ENCODE measurements at places on chromosomes 1 and 21.

DNA sequence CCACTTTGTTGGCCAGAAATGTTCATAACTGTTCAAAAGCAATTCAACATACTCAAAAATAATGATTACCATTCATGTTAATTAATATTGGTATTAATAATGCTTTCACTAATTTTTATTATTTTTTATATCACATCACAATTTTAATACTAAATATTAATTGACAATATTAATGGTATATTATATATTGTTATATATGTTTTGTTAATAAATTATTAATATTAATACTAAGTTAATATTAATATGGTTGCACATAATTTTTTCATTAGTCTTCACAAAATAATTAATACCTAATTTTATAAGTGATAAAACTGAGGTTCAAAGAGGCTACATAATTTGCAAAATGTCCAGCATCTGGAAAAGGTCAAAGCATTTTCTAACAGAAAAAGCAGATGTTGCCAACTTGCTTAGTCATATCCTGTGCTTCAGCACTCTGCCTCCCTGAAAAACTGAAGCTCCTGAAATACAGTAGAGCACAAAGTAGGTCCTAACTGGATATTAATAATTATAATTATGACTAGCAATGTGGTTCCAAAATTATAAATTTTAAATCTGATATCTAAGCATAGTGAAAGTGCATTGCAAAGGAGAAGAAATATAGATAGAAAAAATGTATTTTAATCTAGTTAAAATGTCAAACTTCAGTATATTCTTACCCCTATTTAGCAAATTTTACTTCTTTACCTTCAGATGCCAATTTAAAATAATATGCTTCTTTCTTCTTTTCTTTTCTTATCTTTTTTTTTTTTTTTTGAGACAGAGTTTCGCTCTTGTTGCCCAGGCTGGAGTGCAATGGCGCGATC is 123.2 kb upstream of the TNFSF4 start:
- no peak for DNase-seq

DNA sequence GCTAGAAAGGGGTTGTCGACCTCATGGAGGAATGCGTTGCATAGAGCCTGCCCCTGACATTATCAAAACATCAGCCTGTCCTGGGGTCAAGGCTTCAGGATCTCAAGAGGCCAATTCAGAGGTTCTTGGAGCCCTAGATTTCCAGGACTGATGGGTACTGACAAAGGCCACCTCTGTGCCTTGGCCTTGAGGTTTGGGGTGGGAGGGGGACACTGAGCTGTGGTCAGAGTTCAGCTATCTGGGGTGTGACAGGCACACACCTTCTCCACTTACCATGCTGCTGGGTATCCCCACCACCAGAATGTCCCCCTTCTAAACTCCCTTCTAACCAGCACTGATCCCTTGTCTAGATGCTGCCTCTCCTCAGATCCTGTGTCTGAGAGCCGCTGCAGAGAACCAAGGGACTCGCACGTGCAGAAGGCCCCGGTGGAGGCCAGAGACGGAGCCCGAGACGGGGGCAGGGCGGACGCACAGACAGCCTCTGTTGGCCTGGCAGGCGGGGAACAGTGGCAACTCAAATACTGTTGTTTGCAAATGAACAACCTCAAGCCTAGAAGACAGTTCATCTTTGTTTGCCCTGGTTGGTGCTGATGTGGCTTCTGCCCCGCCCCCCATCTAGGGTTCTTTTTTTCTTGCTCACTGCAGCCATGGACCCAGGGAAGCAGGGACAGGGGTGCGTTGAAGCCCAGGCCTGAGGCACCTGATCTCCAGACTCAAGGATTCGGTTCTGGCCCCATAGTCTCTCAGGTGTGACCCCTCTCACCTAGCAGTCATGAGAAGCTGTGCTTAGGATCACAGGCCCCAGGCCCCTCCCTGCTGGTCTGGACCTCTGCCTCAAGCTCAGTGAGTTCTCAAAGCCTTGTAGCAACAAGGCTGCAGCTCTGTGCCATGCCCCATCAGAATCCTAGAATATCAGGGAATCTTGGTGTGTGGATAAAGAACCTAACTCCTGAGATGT is 28.1 kb upstream of the CSF1 start:
- DNase-seq, result no peak

GRCh38 chr1:201905234-201905890 is 16.7 kb downstream of the SHISA4 start:
- no peak for DNase-seq

GRCh38 chr21:45572231-45572630 is 30.0 kb upstream of the SLC19A1 start:
- DNase-seq, result no peak

DNA sequence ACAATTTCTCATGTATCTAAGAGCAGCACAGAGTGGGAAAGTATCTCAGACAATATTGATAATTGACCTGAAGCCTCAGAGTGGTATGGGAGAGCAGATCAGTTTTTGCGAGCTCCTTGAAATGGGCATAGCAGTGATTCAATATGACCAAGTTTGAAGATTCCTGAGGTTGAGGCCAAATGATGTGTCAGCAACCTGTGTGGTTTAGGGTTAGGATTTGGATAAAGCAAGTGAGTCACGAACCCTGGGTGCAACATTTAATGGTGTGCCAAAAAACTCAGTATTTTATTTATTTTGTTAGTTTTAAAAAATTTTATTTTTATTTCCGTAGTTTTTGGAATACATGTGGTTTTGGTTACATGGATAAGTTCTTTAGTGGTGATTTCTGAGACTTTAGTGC is 92.5 kb upstream of the C21orf91 start:
- DNase-seq, result no peak

DNA sequence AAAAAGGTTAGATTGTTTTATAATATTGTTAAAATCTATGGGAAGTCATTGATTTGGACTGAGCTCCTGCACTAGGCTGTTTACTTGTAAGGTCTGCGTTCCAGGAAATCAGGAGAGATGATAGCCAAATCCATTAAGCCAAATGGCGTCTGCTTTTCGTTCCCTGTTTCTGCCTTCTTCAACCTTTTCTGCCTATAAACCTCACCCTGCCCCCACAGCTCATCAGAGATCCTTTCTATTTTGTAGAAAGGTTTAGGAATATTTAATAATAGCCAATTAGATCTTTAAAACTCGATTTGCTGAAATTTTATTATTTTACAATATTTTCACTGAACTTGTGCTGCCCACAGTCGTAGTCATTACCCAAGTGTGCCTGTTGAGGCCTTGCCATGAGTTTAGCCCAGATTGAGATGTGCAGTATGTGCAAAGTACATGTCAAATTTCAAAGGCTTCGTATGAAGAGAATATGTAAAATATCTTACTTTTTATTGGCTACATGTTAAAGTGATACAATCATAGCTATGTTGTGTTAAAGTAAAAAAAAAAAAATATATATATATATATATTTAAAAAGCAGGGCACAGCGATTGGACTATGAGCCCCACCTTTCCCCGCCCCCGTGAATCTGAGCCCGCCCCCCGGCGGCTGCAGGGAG is 444 bp upstream of the IARS2 start:
- DNase-seq, result no peak

- DNase-seq, result no peak
Measured at GRCh38 chr1:160351629-160352028, 8.4 kb downstream of the NCSTN start.

DNA sequence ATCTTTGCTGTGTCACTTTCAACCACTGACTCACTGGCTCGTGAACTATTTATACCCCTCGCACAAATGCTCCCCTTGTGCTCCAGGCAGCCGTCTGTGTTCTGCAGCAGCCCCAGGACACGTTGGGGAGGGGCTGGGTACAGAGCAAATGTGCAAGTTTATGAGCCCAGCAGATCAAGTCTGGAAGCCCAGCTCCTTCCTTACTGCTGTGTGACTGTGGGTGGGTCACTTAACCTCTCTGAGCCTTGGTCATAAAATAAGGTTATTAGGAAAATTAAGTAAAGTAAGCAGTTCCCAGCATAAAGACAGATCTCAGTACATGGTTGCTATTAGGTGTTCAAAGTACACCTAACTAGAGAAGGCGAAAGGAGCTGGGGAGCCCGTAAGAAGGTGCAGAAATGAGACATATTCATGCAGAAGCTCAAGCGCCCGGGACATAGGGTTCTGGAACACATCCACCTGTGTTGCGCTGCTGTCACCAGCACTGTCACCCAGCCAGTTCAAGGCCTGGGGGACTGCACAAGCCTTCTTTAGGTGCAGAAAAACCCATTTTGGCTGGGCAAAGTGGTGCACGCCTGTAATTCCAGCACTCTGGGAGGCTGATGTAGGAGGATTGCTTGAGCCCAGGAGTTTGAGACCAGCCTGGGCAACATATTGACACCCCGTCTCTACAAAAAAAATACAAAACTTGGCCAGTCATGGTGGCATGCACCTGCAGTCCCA is 13.8 kb downstream of the EFHD2 start:
- no peak for DNase-seq

- no peak for DNase-seq
Measured at GRCh38 chr1:41427122-41427913, 57.2 kb downstream of the EDN2 start.

- no peak for DNase-seq
Measured at GRCh38 chr21:34126269-34126668, 52.9 kb downstream of the MRPS6 start.

GRCh38 chr1:17984583-17984982 is 123.0 kb upstream of the IGSF21 start:
- DNase-seq, result no peak

DNA sequence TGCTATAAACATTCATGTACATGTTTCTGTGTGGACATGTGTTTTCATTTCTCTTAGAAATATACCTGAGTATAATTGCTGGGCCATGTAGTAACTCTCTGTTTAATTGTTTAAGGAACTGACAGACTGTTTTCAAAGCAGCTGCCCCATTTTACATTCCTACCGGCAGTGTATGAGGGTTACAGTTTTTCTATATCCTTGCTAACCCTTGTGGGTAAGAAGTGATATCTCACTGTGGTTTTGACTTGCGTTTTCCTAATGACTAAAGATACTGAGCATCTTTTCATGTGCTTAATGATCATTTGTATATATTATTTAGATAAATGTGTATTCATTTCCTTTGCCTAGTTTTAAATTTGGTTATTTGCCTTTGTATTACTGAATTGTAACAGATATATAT is 81.7 kb downstream of the DNM3 start:
- no peak for DNase-seq

DNA sequence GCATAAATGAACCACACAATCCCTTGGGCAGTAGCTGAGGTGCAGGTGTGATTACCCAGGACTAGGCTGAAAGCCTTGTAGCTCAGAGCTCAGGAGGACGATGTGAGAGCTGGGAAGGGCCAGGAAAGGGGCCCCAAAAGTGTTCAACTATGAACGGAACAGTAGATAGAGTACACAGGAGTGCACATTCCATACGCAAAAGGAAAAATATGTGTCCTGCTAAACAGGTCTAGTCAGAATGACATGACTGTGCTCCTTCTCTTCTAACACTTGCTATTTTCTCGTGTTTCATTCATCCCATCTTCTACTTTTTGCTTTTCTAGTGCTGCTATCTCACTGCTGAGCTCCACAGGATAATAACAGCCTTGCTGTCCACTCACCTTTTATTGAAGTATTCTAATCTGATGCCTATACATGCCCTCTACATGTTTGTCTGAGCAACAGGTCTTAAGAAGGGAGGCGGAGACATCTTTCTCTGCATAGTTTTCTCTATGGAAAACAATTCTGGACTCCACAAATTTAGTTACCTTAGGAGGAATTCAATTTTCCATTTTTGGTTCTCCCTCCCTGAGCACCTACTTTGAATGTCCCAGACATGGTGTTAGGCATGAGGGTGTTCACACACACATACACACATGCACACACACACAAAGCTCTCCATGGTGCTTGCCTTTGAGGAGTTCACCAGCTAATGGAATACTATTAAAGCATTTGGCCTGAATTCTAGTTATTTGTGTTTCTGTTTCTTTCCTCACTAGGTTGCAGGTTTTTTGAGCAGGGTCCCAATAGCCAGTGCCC is 3.4 kb downstream of the S100A10 start:
- DNase-seq, result no peak

DNA sequence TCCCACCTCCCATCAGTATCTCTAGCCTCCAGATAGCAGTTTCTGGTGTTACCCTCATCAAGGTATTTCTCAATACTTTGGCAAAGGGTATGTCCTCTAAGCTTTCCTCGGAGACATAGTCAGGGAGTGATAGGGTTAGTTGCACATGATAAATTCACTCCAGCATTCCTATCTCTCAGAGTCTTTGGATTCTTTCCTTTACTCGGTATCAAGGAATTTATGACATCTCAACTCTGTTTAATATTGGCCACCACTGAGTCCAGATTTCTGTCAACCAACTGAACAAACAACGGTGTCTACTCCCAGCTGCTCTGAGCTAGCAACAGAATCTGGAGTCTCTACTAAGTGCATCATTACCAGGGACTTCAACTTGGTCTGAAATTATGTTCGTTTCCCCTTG is 233.4 kb downstream of the TM2D1 start:
- no peak for DNase-seq

DNA sequence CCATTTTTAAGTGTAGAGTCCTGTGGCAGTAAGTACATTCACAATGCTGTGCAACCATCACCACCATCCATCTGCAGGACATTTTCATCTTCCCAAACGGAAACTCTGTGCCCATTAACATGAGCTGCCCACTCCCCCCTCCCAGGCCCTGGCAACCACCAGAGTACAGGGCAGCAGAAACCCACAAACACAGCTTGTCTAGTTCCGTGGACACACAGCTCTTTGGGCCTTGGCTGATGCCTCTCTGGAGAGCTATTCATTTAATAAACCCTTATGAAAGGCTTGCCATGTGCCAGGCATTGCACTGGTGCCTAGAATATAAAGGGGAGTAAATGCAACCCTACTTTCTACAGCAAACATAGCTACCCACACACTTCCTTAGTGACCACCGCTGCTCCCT is 28.0 kb downstream of the STUM start:
- no peak for DNase-seq

DNA sequence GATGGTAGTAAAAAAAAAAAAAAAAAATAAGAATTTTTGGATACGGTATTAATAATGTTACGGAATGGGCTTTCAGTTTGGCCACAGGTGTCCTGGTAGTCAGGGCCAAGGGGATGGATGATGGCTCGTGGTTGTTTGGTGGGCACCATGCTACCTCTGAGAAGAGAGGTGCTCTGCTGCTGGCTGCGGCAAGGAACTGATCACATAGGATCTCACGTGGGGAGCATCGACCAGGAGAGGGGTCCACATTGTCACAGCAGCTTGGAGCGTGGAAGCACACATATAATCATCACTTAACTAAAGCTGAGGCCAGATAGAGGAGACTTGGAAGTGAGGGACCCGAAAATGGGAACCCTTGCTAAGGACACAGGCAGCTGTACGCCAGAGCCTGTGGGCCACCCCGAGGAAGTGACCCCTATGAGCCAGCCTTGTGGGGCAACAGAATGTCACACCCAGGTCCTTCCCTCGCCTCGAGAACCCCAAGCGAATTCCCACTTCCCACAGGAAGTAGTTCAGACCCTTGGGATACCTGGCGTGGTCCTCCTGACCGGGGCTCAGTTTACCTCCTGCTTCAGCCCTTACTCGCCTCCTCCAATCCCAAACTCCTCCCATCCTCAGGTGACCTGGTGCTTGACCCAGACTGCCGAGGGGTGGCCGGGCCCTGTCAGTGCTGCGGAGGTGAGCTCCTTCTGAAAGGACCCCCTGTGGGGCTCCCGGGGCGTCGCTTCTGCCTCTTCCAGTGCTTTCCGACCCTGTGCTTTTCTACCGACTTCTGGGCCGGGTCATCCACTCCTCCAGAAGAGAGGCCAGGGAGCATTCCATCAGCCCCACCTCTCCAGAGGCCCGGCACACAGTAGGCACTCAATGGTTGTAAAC is 222.0 kb downstream of the CAMTA1 start:
- DNase-seq, result no peak
